ENCODE measurements at places on chromosomes 5 and 9.

GRCh38 chr5:23468658-23469057 lies 38.8 kb upstream of the PRDM9 start:
- DNase-seq, result no peak

DNA sequence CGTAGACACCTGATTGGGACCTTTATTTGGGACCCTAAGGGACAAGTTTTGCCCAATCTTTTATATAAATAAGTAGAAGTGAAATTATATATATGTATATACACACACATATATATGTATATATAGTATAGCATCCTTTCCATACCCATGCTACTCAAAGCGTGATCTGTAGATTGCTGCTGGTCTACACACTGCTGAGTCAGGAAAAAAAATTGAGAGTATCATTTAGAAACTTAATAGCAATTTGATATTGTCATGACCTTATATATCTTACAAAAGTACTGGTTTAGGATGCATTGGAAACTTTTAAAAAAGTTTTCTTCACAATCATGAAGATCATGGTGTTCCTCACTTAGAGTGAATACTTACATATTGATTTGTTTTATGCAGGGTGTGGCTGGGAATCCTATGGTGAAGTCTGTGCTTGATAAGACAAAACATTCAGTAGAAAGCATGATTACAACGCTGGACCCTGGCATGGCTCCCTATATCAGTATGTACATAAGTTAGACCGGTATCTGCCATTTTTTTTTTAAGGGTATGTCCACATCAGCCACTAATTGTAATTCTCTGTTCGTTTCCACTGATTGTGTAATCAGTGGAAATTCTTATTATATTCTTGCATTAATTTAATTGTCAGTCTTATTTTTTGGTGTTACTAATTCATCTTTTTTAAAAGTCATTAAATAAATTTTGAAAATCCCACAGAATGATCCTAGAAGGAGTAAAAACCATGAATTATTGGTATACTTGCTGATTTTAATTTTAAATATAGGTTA lies 12.7 kb downstream of the PRRC1 start:
- no peak for DNase-seq

GRCh38 chr9:97475059-97475458 lies 26.4 kb upstream of the TMOD1 start:
- no peak for DNase-seq

GRCh38 chr5:135641319-135641718 lies 62.5 kb upstream of the CXCL14 start:
- DNase-seq, result no peak

GRCh38 chr5:62306896-62307689 lies 1.1 kb downstream of the KIF2A start:
- no peak for DNase-seq

- no peak for DNase-seq
Measured at GRCh38 chr9:71202931-71203330, 81.5 kb upstream of the TRPM3 start.

DNA sequence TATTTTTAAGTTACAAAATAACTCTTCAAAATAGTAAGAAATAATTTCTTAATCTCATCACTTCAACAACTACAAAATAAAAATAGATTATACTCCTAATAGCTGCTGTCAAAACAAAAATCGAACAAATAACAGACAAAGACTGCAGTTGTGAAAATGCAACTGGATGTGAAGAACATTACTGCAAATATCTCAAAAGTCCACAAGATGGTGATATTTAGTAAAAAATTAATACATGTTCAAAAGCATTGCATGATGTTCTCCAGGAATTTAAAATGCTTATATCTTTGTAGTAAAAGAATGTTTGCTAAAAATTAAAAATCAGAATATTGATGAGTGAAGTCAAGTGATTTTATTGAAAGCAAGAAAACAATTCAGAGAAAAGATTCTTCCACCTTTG lies 66.2 kb downstream of the MPDZ start:
- DNase-seq, result no peak

DNA sequence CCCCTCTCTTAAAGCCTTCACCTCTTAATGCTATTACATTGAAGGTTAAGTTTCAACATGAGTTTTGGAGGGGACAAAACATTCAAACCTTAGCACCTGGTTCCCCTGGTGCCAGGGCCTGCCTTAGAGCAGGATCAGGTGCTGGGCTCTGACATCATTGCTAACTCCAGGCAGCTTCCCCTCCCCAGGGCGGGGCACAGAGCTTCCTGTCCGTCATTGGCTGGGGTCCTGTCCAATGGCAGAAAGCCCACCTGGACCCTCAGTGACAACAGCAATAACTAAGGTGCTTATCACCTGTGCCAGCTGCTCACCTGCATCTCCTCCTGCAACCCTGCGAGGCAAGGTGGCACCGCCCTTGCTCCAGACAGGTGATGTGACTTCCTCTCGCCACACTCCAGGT lies 177.4 kb downstream of the NSG2 start:
- DNase-seq, result no peak

GRCh38 chr5:1501372-1502045 lies 22.3 kb downstream of the LPCAT1 start:
- no peak for DNase-seq

GRCh38 chr5:55534436-55535198 lies at the start of gene PLPP1:
Gene PLPP1, minus strand, starts transcription at chr5:55534964. Its CDS starts 335 bp downstream, at chr5:55534629.
- peak; percentile 38 for DNase-seq

DNA sequence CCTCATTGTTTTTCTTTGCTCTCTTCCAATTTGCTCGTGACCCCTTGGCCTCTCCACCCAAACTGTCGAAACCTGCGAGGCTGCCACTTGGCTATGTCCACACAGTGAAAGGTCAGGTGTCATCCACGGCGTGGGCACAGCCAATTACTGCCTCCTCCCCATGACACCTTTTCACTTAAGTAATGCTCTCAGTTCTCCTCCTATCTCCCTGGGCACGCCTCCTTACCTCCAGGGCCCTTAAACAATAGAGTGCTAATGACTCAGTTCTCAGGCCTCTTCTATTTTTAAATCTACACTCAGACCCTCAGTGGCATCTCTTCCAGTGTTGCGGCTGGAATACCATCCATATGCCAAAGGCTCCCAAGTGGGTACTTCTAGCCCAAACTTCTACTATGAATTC lies 256.8 kb downstream of the ROR2 start:
- no peak for DNase-seq

DNA sequence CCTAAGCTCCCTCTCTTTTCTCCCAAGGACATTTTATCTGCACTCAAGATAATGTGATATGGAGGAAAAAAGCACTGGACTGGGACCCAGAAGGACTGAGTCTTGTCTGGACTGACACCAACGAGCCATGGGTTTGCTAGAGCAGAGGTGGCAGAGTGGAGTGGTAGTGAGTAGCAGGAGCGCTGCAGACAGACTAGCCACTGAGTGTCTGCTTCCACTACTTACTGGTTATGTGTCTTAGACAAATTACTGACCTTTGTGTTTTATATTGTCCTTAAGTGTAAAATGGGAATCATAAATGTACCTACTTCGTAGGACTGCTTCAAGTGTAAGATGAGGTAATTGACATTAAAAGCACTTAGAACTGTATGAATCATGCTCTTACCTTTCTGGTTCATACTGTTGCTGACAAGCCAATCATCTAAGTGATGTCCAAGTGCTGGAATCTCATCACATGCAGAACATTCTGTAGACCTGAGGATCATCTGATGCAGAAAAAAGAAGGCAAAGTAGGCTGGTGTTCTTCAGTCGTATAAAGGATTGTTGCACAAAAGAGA lies 12.5 kb upstream of the PRLR start:
- no peak for DNase-seq

DNA sequence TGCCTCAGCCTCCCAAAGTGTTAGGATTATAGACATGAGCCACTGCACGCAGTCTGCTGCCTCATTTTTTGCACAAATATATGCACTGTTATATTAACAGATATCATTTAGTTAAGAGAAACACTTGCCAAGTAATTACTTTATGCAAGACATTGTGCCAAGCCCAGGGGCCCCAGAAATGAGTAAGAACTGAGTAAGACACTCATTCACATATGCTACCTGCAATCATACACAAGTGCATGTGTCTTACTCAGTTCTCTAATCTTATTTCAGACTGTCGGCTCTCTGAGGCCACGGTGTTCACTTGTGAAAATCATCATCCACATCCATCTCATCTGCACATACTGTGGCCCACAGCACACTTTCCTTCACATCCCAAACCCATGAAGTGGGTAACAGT lies 16.0 kb downstream of the TRAF1 start:
- DNase-seq, result no peak

DNA sequence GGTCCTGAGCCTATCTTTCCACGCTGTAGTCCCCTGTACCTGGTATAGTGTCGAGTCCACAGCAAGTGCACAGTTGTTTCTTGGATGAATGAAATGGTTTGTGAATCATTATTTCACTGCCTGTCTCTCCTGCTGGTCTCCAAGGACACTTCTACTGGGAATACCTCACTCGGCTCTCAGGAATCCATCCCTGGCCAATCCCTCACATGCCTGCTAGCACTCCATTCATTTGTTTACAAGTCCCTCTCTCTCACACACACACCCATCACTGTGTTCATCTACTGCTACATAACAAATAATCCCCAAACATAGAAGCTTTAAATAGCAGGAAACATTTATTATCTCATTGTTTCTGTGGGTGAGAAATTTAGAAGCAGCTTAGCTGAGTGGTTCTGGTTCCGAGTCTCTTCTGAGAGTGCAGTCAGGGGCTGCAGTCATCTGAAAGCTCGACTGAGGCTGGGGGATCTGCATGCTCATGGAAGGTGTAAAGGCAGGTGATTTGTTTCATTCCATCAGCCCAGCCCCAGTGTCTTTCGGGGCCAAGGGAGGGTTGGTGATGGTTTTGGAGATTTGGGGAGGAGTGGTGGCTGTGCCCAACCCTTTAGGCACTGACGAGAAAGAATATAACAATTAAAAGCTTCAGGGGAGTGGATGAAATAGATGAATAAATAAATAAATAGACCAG lies 132.7 kb upstream of the IER5L start:
- DNase-seq, result no peak

DNA sequence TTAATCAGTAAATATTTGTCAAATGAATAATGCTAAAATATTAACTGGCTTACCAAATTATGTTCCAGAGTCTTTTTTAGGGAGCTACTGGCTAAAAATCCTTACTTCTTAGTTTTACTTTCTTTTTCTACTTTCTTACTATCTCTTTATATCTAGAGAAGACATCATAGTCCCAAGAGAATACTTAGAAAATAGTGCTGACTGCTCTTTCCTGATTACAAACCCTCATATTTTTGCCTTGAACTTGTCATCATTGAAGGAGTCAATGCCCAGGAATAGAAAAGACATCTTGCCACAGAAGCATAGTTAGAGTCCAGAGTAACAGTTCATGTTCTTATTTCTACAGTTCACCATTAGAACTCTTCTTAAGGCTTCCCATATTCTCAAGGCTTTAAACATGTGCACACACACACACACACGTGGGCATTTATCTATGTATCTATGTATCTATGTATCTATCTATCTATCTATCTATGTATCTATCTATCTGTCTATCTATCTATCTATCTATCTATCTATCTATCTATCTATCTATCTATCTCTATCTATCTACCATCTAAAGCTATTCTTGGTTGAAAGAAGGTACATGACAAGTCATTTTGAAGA lies 654.3 kb downstream of the ANXA1 start:
- DNase-seq, result no peak

DNA sequence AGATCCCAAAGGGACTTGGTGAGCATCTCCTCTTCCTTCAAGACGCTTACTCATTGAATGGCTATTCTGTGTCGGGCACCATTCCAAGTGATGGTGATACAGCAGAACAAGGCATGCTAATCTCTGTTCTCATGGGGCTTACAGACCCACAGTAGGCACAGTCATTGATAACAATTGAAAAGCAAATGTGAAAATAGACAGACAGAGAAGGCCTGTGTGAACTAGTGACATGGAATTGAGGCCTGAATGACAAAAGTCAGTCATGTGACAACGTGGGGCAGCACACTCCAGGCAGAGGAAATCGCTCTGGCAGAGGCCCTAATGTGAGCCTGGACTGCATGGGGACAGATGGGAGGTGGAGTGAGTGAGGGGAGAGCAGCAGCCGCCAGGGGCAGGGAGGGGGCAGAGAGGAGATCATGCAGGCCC lies 70.7 kb upstream of the CPLX2 start:
- no peak for DNase-seq

DNA sequence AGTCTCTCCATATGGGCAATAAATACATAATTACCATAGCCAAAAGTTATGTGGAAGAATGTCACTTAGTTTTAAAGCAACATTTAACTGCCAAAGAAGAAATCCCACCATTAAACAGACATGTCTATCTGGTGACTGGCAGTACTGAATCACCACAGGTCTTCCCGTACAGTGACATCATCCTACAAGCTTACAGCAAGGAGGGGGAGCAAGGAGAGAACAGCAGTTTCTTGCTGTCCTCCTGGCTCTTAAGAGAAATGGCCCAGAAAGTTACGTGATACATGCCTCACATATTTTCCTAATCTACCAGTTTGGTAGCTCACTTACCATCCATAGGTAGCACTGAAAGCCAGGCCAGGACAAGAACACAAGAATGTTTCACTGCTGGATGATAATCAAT lies 671.0 kb downstream of the DMRTA1 start:
- DNase-seq, result no peak

GRCh38 chr5:149817539-149818060 lies 87.5 kb downstream of the PPARGC1B start:
- DNase-seq, result no peak

DNA sequence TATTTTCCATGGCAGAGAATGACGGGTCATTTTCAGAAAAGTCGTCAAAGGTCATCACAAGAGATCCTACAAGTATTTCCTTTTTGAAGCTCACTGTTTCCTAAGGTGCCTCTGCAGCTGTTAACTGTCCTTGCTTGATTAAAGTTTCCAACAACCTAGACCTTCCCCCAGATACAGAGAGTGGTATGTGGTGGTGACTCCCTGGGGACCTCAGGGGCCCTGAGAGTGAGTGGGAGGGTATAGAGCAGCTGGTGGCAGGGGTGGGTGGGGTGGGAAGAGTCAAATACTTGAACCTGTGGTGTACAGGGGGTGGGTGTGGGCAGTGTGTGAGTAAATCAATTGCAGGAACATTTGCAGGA lies 1.6 kb upstream of the CD72 start:
- peak; percentile 55 for DNase-seq

GRCh38 chr5:127335381-127335780 lies 44.8 kb downstream of the MEGF10 start:
- no peak for DNase-seq

GRCh38 chr9:124394167-124394566 lies 21.1 kb downstream of the PSMB7 start:
- DNase-seq, result no peak

GRCh38 chr9:74639112-74639511 lies 142.0 kb downstream of the RORB start:
- DNase-seq, result no peak

DNA sequence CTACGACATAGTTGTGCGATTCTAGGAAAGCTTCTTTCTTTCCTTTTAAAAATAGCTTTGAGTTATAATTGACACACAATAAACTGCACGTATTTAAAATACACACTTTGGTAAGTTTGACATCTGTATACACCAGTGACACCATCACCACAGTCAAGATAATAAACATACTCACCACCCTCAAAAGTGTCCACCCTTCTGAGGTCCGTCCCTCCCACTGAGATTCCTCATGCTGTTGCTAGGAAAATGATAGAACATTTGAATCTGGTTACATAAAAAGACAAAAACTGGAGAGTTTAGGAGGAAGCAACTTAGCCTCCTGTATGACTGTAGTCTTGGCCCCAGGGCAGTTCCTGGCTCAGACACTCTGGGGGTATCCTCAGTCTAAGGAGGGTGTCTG lies 17.2 kb downstream of the S100Z start:
- DNase-seq, result no peak

GRCh38 chr9:131062969-131063368 lies 33.4 kb upstream of the AIF1L start:
- DNase-seq, result no peak

All from GM12878 (cell line).